ENCODE measurements at places on chromosomes 12 and 14. TPM values are rescaled to one million over a fixed set of nuclear protein-coding genes. Genes with fewer than 3 reads are reported as not detected.

GRCh38 chr14:60079723-60080122 lies 12.0 kb upstream of the PCNX4 start:
- no peak for DNase-seq

DNA sequence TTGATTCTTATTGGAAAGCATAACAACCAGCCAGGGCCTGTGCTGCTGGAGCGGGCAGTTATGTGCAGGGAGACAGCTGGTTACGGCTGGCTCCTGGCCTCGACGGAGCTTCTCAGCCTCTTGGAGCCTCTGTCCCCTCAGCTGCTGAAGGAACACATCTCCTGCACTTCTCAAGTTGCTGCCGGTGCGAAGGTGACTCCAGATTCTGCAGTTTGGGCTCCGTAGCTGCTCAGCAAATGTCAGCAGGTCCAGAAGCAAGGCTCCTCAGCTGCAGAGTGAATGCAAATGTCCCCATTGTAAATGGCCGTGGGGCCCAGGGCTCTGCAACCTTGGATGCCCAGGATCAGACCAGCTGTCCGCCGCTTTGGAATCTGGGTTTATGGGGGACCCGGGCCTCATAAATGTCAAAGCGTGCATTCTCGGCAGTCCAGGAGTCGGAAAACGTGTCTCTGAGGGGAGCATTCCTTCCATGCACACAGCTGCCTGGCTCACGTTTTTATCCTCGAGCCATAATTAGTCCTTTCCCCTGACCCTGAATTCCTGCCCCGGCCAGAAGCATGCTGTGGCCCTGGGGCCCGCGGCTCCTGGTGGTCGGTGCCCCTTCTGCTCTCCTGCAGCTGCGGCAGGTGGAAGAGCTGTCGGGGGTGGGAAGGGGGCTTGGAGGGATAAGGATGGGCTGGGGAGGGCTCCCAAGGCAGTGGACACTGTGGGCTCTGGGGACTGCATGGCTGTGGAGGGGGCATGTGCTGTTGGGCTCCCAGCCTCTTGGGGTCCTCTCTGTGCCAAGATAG lies 106.0 kb downstream of the KIF26A start:
- no peak for DNase-seq

Gene PPP1R36
- 8.6 TPM for total RNA-seq

DNA sequence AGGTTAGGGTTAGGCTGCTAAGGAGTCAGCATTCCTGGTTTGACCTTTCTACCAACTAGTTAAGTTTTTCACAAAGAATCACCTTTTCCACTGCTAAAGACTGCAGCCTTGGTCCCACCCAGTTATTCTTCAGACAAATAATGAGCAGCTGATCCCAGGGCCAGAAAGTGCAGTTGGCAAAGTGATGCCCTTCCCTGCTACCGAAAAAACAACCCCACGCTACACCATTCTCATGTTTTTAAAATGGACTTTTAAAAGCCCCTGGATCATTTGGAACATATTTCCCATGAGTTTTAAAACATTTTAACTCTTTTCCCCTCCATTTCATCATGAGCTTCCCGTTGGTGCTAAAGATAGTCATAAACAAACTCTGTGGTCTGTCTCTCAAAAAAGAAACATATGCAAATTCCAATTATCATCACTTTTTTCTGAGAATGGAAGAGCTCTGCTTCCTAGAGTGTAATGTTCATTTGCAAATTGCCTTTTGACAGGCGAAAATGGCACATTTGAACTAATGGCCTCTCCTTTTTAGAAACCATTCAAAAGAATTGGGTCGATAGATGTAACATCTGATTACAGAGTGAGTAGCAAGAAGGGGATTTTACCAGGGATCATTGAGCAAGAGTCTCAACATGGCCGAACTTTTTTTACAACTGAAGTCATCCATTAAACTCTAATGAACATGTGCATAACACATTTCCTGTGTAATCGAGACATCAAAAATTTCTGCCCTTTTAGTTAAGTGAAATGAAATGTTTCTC lies 129.3 kb upstream of the RAP1B start:
- DNase-seq: no peak

GRCh38 chr12:120865098-120865497 lies 39.1 kb downstream of the SPPL3 start:
- no peak for DNase-seq

Gene NINJ2
- 1.1 TPM for total RNA-seq

- DNase-seq: no peak
These were observed 8.2 kb downstream of the DMAC2L start for GRCh38 chr14:50320283-50320682.

GRCh38 chr12:95767703-95768102 lies 22.9 kb downstream of the NTN4 start:
- no peak for DNase-seq

Gene TCL1B
- not detected for total RNA-seq

DNA sequence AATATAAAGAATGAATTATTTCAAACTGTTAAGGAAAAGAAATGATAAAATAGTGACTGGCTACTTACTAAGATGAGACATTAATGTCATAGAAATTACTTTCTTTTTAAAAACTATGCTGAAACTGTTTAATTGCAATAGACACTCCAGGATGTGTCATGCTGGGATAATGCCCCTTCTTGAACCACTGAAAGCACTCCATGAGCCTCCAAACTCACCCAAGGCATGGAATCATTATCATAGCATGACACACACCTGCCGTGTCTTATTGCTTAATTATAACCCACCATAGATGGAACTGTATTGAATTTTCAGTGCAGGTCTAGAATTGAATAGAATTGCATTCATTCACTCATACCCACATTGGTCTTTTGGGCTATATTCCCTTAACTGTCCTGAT lies 4.3 kb downstream of the MBIP start:
- no peak for DNase-seq

Gene UBR7
- total RNA-seq: 26.2 TPM
